CD4-positive, alpha-beta T cell treated with Interleukin-21 for 1 hour (primary cell): ENCODE measurements at places on chromosomes 7 and 10.

DNA sequence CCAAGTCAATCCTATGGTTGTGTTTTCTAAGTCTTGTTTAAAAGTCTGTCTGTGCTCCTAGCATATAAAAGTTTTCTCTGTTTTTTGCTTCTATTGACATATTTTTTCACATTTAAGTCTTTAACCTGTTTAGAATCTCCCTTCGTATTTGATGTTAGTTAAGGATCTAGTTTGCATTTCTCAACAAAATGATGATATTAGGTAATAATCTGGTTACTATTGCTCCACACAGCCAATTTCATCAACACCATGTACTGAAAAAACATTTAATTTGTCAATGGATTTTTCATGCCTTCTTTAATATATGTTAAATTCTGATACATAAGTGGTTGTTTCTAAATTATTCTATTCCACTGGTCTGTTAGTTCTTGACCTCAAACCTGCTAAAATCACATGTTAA is 17.5 kb upstream of the TSGA13 start:
- DNase-seq = no peak

DNA sequence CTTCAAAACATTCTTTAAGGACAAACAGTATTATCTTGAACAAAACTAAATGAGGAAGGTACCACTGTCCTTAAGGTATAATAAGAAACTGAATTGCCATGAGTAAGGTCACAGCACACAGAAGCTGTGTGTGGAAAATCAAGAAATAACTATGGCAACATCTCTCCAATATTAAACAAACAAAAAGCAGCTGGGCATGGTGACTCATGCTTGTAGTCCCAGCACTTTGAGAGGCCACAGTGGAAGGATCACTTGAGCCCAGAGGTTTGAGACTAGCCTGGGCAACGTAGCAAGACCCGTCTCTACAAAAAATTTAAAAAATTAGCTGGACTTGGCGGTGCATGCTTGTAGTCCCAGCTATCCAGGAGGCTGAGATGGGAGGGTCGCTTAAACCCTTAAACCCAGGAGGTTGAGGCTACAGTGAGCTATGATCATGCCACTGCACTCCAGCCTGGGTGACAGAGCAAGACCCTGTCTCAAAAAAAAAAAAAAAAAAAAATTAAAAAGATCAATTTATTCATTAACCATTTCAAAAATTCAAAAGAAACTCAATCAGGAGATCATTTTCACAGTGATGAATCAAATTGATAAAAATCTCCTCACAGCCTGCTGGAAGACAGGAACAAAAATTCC is 195.4 kb downstream of the SKIDA1 start:
- DNase-seq = no peak

DNA sequence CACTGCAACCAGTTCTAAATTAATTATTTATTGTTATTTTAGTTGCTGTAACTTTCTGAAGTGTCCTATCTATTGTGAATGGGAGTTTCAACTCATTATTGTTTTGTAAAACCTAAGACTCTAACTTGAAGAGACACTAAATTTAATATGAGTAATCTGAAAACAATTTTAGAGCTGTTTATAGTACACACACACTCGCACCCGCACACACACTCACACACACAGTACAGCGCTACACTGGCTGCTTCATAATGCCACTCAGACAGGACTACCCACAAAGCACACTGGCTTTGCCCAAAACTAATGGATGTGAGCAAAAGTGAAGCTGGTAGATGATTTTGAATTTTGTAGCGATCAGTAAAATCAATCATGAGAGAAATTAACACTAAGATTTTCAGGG is 238.9 kb upstream of the ETV1 start:
- DNase-seq = no peak

- DNase-seq = no peak
Observed at GRCh38 chr7:50914460-50914859, 131.8 kb upstream of the GRB10 start.

DNA sequence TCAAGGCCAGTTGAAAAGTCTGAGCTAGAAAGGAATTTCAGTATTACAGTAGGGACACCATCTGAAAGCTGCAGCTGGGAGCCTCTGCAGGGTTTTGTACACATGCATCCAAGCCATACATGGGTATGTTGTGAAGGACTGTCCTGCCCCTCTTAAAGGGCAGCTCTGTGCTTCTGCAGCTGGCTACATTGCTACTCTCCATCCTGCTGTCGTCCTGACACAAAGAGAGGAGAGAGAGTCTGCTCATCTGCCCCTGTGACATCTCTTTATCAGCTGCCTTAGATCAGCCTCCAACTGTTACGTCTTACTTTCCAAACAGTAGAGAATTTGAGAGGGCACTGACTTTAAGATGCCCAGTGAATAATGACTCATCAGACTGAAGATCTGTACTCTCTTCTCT is 602.7 kb downstream of the SORCS3 start:
- DNase-seq = no peak

DNA sequence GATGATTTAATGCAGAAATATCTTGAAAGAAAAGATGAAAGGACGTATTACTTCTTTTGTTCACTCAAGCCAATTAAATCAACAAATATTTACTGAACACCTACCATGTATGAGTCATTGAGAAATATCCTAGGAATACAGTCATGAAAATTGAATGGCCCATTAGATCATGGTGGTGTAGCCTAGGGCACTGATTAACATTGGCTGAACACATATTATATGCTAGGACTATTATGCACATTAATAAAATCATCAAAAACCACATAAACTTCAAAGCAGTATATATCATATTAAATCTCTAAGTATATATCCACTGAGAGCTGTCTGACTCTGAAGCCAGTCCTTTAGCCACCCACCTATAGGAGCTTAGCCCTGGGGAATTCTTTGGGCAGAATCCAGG is 41.8 kb downstream of the FAM204A start:
- no peak for DNase-seq

DNA sequence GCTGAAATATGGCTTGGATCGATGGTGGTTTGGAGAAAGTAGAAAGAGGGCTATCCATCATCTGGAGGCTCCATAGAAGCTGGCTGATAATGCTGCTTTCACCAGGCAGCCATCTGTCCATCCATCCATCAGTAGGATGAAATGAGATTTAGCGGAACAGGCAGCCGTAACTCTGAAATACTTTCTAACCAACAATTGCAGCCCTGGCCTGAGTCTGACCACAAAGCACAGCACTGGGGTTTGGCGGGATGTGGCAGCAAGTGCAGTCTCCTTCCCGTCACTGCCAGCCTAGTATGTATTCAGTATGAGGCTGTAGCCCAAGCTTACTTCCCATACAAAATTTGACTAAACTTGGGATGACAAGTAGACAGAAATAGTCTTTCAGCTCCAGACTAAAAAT is 38.0 kb downstream of the R3HCC1L start:
- no peak for DNase-seq

GRCh38 chr7:7810380-7810779 is 92.0 kb upstream of the RPA3 start:
- DNase-seq = no peak

DNA sequence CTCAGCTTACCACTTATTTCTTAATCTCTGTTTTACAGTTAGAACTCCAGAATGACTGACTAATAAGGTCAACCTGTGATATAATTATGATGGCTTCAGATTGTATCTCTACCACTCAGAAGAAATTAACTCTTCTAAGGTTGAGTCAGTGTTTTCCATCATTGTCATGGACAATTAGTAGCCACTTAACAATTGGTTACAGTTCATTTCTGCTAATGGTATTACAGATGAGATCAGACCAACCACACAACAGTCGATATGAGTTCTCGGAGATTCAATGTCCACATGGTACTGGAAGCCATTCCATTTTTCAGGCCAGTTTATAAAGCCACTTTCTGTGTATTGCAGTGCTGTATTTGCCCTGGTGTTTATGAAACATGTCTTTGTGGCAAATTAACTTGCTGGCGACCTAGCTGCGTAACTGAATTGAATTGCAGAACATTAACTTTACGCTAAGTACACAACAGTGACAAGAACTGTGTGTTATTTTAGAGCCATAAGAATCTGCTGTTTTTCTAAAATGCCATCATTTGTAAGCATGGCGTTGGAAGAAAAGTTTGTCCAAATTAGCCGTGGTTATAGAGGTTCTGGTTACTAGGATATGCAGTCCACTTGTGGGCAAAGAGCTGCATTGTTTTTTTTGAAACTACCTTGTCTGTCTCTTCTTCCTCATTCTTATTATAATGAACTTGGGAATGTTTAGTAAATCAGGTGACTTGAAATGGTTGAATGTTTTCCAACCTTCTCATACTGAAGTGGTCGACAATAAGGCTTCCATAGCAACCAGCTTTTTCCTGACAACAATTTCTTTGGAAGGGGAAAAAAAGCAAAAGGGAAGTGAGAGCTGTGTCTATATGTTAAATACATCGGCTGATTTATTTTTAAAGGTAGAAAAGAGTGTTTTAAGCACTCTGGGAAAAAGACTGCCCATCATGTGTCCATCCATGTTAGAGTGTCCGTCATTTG is 76.4 kb downstream of the CELF2 start:
- DNase-seq = no peak

DNA sequence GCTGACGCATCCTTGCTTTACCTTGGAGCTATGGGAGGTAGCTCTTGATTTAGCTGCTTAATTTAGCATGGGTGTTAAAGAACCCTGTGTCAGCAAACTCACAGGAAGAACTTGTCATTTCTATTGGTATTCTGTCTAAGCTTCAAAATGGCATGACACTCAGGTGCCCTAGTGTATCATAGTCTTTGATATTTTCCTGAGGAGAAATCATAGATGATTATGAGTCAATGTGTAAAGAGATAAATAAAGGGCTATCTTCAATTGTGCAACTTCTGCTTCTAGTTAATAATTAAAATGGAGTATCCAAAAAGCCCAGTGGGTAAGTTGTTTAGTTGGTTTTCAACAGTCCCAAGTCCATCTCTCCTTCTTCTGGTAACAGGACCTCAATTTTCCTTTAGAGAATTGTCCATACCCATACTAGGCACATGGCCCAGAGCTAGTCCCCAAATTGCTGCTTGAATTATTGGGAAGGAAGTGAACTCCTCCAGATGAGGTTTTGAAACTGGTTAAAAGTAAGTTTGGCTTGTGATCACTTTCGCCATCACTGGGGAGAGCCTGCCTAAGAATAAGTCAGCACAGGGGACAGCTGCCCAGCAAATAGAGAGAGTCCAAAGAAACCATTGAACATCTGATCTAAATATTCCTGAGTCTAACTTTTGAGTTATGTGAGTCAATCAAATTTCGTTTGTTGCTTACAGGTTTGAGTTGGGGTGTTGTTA is 169.0 kb upstream of the PHYHIPL start:
- no peak for DNase-seq

GRCh38 chr10:106392778-106393177 is 771.7 kb downstream of the SORCS1 start:
- no peak for DNase-seq

DNA sequence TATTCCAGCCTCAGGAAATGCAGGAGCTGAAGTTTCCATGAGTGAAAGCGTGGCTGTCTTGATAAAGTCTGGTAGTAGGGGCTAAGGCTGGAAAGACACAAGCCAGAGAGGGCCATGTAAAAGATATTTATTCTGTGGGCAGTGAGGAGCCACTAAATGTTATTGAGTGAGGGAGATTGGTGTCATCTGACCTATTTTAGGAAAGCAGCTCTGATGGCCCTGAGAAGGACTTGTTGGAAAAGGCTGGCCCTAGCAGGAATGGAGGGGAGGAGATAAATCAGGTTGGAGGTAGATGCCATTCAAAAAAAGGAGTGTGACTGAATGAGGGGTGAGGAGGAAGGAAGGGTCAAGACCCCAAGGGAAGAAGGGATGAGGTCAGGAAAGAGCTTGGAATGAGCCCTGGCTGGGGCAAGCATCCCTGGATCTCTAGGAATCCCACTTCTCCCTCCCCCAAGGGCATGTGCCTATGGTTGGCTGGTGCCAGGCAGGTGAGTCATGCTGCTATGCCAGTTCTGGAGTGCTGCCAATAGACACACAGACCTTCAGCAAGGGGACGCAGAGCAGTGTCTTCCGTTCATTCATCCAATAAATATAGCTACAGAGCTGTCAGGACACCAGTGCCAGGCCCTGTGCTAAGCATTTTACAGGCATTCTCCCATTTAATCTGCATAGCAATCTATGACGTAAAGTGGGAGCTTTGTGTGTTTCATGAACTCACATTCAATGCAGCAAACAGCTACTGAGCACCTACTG is 2.0 kb downstream of the ANKRD2 start:
- no peak for DNase-seq

DNA sequence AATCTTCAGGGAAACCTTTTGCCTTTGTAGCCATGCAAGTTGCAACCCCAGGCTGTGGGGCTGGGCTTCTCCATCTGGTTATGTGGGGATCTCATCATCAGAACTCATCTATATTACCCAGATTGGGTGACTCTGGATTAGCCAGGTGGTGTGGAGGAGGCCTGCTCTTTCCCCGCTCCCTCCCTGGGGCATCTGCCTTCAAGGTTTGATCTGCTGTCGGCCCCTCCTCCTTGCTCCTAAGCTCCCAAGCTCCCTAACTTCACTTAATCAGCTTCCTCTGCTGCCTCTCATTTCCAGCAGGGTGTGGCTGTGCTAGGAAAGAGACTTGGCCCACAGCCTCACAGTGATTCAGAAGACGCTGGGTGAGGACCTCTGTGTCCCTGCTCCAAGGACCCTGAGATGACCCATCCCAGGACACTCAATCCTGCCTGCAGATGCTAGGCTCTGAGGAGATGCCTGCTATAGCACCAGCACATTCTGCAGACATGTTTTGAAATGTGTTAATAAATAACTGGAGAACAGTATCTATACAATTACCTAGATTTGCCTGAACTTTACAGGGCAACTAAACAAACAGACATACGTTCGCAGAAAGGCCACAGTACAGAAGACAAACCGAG is 392.1 kb upstream of the PODXL start:
- DNase-seq = no peak

- DNase-seq = no peak
Observed at GRCh38 chr10:5165738-5166137, 19.2 kb downstream of the AKR1C8 start.

GRCh38 chr7:86778271-86778670 is 134.6 kb downstream of the GRM3 start:
- no peak for DNase-seq

DNA sequence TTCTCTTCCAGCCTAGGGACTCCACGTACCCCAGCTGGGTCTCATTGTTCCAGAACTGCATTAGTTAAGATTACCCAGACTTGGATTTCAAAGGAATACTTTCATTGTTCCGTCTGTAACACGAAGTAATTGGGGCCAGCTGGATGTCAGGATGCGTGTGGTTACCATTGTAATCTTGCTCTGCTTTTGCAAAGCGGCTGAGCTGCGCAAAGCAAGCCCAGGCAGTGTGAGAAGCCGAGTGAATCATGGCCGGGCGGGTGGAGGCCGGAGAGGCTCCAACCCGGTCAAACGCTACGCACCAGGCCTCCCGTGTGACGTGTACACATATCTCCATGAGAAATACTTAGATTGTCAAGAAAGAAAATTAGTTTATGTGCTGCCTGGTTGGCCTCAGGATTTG is 21.0 kb downstream of the LRRC17 start:
- no peak for DNase-seq

- DNase-seq = no peak
Observed at GRCh38 chr10:131354380-131354779, 42.9 kb upstream of the TCERG1L start.

GRCh38 chr7:150358433-150358832 is 10.2 kb upstream of the REPIN1 start:
- DNase-seq = no peak

GRCh38 chr7:104823177-104823576 is 190.8 kb upstream of the KMT2E start:
- no peak for DNase-seq
